ENCODE measurements at places on chromosomes 7 and 10.

GRCh38 chr7:43431020-43431595, 151.8 kb upstream of the STK17A start:
- DNase-seq = no peak

- no peak for DNase-seq
Measured at GRCh38 chr7:26593896-26594295, 270.5 kb downstream of the SKAP2 start.

DNA sequence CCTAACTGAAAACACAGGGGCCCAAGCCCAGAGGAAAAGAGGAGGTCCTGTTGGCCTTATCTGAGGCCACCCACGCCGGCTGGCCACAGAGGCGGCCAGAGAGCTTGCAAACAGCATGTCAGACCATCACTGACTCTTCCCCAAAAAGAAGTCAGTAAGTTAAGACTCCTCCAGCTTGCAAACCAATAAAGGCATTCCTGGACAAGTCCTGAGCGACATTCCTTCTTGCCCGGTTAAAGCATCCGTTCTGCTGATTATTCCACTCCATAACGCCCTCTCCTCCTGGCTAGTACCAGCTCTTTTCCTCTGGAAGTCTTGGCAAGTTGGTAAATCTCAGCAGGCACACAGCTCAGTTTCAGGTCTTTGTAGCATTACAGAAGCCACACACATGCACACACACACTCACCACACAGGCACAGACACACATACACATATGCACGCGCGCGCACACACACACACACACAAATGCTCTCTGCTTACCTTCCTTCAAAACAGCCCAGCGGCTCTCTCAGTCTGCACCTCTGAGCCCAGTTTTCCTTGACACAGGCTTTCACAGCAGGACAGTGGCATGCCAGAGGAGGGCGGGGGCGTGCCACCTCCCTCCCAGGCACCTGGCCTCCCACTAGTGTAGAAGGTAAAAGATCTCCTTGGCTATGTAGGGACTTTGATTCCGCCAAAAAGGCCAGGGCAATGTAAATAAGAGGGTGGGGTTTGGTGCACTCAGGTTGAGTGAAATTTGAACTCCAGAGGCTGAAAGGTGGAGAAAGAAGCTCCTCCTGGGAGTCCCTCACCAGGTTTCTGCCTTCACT, 201.4 kb downstream of the TNS3 start:
- DNase-seq = no peak

DNA sequence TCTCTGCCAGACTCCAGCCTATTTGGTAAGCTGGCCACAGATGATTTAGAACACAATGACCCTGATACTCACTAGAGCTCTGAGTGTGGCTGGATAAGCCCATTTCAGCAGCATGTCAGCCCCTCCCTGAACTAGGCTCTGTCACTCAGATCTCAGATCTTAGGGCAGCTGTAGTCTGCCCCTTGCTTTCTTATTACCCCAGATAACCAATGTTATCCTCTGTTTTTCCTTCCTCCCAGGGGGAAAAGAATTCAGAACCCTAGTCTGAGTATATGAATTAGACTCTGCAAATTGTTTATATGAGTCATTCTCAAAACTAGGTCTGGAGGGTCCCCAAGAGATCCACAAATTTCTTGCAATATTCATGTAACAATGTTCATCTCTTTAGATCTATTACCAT, 286.2 kb downstream of the KCNMA1 start:
- DNase-seq = no peak

- DNase-seq = no peak
Measured at GRCh38 chr10:19906108-19906791, 90.0 kb downstream of the PLXDC2 start.

DNA sequence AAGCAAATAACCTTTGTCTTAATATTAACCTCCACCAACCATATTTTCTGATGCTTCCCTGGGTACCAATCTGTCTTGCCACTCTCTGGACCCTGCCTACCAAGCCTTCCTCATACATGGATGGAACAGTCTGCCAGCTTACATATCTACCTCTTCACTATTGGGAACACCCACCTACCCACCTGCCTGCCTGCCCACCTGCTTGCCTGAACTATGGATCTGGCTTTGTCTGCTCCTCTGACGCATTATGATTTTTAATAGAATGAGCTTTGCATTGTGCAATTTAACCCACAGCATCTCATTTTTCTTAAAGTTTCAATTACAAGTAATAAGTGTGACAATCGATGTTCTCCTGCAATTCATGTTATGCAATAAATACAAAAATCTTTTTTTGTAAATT, 137.9 kb upstream of the LSM8 start:
- no peak for DNase-seq

- DNase-seq = no peak
Measured at GRCh38 chr10:114316744-114317143, 77.7 kb downstream of the VWA2 start.

- no peak for DNase-seq
Measured at GRCh38 chr7:69403169-69403568, 195.1 kb upstream of the AUTS2 start.

DNA sequence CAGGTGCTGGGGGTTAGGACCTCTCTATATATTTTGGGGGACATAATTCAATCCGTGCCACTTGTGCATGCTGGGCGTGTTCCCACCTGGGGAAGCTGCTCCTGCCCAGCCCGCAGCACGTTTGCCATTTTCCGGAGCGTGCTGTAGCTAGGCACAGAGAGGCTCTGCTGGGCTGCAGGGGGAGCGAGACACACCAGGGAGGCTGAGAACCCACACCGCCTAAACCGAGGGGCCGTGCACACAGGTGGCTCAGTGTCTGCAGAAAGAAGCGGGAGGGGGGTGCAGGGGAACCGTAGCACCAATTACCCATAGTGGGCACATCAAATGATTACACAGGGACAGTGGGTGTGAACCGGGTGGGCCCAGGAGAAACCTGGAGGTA, 27.0 kb downstream of the PRKAG2 start:
- DNase-seq = no peak

GRCh38 chr7:16271990-16272665, 149.2 kb downstream of the CRPPA start:
- DNase-seq = no peak

GRCh38 chr7:141441837-141442627, 109.2 kb upstream of the AGK start:
- no peak for DNase-seq

GRCh38 chr7:8035647-8036518, 67.3 kb downstream of the GLCCI1 start:
- DNase-seq = peak; percentile 64

- DNase-seq = no peak
Measured at GRCh38 chr10:132624061-132624846, 86.7 kb downstream of the INPP5A start.

- DNase-seq = no peak
Measured at GRCh38 chr7:120053390-120053961, 219.5 kb upstream of the KCND2 start.

DNA sequence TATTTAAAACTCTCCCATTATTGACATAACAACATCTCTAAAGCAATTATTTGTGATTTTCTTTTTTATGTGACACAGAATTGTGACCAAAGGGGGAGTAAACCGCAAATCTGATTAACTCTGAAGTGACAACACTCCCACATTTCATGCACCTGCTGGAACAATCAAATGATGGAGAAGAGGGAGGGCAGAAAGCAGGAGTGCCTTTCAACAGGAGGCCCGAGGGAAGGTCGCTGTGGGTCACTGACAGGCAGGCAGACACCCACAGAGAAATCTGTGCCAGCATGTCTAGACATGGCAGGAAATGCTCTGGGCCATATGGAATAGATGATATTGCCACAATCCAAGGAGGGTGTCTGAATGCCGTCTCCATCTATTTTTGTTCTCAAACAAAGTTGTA, 247.3 kb downstream of the DOCK4 start:
- no peak for DNase-seq

DNA sequence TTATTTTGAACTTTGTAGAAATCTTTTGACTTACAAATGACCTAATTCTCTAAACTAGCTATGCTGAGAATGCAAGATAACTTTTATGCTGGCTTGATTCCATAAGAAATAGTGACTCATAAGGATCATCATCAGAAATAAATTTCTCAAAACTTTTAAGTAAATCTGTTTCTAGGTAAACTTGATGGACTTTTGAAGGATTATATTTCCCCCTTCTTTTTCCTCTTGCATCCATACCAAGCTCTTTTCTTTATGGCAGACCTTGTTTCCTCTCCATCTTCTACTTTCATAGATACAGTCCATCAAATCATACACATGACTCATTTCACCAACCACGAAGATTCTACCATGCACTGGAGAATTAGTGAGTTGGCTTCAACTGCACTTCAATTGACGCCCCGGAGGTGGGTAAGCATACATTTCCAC, 336.3 kb downstream of the KCNMA1 start:
- DNase-seq = no peak

DNA sequence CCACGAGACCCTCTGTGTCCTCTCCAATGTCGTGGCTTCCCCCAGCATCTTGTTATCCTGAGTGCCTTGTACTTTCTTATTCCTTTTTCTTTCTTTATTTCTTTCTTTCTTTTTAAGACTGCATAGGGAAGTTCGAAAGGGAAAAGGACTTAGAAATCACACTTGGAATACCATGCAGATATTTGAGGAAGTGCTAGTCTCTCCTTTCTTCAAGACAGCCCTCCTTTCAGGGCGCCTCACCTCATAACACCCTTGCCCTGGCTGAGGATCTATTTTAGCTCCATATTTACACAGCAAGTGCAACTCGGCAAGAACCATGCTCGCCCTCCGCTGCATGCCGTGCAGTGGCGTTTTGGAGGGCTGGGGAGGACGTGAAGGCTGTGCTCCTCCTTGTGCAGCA, 232.3 kb upstream of the GLI3 start:
- no peak for DNase-seq

DNA sequence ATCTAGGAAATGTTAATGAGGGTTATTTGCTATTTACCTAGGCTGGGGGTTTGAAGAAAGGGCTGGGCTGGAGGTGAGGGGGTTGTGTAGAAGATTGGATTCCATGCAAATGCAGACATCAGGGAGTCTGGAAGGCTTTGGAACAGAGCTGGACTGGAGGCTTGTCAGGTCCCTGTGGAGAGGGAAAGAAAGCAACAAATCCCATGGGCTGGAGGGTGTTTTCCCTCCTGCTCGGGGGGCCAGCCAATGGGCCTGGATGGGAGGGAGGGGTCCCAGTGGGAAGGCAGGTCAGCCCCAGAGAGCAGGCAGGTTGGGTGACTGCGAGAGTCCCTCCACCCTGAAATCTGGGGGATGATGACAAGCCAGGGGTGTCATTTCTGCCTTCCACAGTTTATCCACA, 431.8 kb downstream of the RPS24 start:
- no peak for DNase-seq

- no peak for DNase-seq
Measured at GRCh38 chr7:74032191-74032490, 4.2 kb downstream of the ELN start.

DNA sequence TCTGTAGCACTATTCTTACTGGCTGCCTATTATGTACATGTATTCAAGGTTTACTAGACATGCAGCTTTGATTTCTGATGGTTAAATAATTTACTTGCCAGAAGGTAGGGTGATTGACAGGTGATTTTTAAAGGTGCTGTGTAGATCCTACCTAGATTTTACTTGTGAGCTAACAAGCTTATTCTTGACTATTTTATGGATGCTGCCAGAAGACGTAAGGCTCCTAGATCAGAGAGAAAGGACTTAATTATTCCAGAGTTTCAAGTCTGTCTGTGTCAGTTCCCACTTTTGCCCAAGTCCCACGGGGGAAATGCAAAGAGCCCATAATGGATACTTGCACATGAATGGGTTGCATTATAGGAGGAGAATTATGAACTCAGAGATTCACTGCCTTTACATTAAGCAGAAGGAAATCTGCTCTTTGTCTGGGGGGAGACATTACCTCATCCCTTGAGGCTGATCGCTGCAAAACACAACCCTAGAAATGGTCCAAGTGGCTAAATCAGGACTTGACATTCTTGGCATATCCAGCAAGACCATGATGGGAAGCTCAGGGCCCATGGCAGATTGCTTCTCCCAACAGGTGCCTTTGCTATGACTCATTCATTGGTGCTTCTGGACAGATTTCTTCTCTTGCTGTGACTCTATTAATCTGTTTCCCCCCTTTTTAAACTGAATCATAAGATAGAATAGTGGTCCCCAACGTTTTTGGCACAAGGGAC, 32.1 kb downstream of the GPR158 start:
- no peak for DNase-seq

GRCh38 chr10:93894516-93895378, 969 bp downstream of the SLC35G1 start:
- no peak for DNase-seq

DNA sequence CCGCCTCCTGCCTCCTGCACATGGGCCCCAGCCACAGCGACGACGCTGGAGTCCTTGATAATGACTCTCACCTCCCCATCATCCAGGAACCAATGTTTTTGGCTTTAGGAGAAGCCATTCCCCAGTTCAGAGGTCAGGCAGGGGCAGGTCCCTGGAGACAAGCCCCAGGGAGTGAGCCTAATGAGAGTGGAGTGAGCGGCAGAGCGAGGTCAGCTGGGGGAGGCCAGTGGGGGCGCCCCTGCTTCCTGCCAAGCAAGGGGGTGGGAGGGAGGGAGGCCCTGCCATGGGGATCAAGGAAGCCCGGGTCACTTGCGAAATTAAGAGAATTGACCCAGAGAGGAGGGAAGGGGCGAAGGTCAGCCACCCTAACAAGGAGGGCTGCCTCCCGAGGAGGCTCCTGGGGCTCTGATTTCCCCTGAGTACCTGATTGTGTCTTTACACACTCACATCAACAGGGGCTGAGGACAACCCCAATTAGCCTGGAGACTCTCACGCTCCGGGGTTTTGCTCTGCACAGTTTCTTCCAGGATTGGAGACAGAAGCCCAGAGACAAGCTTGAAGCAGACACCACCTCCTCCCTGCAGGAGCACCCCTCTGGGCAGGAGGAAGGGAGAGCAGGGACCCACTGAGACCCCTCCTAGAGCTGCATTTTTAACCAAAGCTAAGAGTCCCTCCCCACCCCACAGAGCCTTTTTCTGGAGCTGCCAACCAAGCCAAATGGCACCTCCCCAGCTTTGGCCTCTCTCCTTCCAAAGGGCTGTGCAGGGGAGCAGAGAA, 112.1 kb downstream of the COL13A1 start:
- no peak for DNase-seq
